Pancreas (tissue), 10 donors: ENCODE measurements at places on chromosomes 5 and 9. TPM values are rescaled to one million over a fixed set of nuclear protein-coding genes. Genes with fewer than 3 reads are reported as not detected.

Gene RAPGEF6
- total RNA-seq, result 5.3 TPM

Gene LRRC19
- 0.28 TPM for total RNA-seq

Gene CNTFR
- total RNA-seq, result 2.6 TPM

Gene NUTM2F
- total RNA-seq, result not detected

Gene REEP5
- total RNA-seq, result 71.1 TPM

Gene NR6A1
- total RNA-seq, result 3.9 TPM

Gene COL5A1
- total RNA-seq, result 62.8 TPM

Gene THOC3
- total RNA-seq, result 7.2 TPM
